ENCODE measurements at places on chromosomes 12 and 14.

GRCh38 chr12:90000721-90001120 lies 292.1 kb upstream of the ATP2B1 start:
- DNase-seq: no peak

- DNase-seq: no peak
Observed at GRCh38 chr12:103773109-103773910, 67.7 kb downstream of the NT5DC3 start.

- no peak for DNase-seq
Observed at GRCh38 chr12:113129664-113130456, 5.7 kb downstream of the RASAL1 start.

GRCh38 chr12:39813776-39814175 lies 194.2 kb upstream of the ABCD2 start:
- DNase-seq: no peak

DNA sequence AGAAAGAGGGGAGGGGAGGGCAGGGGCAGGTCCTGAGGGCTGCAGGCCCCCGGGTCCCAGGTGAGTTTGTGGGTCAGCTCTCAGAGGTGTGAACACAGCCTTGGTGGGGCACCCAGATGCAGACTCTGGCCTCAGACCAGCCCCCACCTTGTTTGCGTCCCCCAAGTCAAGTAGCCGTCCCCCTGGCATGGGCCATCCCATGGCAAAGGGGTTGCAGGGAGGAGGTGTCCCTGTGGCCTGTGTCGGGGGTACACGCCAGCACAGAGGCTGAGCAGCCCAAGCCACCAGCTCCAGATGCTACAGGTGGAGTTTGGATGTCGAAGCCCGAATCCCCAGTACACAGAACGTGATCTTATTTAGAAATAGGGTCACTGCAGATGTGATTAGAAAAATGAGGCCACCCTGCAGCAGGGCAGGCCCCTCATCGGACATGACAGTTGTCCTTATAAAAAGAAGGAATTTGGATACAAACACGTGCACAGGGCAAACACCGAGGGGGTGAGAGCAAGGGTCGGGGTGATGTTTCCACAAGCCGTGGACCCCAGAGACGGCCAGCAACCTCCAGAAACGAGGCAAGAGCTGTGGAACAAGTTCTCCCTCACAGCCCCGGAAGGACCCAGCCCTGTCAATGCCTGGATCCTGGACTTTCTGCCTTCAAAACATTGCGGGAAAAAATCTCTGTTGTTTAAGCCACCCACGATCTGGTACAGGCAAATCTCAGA lies 141.2 kb upstream of the C14orf180 start:
- no peak for DNase-seq

GRCh38 chr14:61502459-61503093 lies 181.2 kb downstream of the PRKCH start:
- no peak for DNase-seq

DNA sequence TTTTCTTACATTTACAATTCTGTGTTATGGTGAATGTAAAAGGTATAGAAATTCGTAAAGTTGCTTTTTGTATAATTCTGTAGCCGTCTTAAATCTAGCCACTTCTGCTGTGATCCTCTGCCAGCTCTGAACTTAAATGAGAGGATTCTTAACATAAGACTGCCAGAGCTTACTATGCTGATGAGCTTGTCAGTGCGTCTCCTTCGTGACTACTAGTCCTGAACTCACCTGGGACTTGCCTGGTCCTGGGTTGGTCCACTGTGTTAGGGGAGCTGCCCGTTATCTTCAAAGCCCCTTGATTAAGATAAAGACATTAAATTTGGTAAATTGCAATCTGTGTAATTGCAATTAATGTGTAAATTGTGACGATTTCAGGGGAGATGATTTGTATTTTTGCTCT lies 44.7 kb downstream of the UNC79 start:
- DNase-seq: no peak

- no peak for DNase-seq
Observed at GRCh38 chr14:32379447-32379846, 50.3 kb downstream of the AKAP6 start.

- no peak for DNase-seq
Observed at GRCh38 chr14:39762576-39763401, 330.6 kb upstream of the FBXO33 start.

DNA sequence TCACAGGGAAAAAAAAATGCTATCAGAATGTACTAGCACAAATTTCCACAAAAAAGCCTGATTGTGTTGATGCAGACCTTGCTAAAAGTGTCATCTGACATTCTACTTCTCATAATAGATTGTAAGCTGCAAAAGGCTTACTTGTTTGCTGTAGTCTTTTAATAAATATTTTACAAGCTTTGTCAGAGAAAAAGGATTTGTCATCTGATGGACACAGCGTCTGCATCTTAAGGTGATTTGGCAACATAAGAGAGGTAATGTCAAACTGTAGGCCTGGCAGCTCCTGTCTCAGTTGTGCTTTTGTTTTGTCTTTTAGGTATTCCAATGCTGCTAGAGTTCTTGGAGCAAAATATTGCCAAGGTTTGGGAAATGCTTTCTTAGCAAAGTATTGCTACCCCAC lies 26.3 kb upstream of the KCNH3 start:
- DNase-seq: no peak

- no peak for DNase-seq
Observed at GRCh38 chr14:69593018-69593677, 18.2 kb upstream of the SUSD6 start.

GRCh38 chr12:25155022-25155576 lies 39.9 kb downstream of the DNAI7 start:
- peak; percentile 15 for DNase-seq

DNA sequence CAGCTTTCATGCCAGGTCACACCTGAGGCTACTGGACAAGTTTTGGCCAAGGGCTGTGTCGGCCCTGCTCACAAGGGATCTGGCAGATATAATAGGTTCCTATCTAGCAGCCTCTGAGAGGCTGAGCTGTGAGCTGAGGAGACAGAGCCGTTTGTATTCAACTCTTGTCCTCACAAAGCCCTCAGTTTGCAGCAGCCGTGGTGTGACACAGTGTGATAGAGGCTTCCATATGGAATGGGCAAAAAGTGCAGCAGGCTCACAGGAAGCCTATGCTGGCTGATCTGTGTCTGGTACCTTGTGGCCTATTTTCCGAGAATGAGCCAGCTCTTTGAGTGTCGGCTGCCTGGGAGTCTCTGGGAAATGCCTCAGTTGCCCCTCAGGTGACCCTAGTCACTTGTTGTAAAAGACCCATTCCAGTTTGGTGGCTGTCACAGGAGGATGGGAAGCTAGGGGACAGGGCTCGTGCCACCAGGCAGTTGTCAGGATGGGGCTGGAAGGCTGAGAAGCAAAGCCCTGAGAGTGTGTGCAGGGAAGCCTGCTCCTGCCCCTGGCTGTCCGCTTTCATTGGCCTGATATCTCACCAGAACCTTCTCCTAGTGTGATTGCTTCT lies 16.1 kb downstream of the VRTN start:
- DNase-seq: no peak

Data from hematopoietic multipotent progenitor cell treated with erythropoietin and hydrocortisone succinate and interleukin-3 and kit ligand, for 17 days (in vitro differentiated cells).